CD4-positive, alpha-beta T cell treated with Interleukin-2 at 100 ng/mL for 4 hours (primary cell): ENCODE measurements at places on chromosomes 11 and 22.

- DNase-seq: peak; percentile 75
These were observed 22.7 kb downstream of the YPEL1 start for GRCh38 chr22:21712751-21713427.

DNA sequence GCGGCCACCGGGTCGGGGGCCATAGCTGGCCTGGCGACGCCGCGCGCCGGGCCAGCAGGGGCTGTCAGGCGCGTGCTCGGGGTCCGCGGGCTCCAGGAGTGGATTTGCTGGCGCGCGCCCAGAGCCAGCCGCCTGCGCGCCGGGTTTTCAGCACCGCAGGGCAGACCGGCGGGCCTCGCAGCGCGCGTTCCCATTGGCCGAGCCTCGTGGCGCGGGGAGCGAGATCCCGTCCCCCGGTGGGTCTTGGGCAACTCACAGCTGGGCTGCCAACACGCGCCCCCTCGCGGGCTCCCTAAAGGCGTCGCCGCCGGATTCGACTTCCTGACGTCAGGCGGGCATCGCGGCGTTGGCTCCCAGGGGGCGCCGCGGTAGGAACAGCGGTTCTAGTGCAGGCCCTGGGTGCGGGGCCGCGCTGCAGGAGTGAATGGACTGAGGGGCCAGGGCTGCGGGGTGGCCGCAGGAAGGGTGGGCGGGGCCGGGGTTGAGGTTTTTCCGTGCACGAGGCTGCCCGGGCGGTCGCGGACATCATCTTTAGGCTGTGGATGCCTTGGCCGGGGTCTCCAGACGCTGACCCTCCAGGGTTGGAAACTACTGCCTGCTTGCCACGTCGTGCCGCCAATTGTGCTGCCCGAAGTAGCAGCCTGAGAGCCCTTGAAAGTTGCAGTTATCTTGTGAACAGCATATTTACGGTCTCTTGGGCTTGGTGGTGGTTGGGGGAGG, at the start of gene FADS1:
Gene FADS1, minus strand, starts transcription at position 268 of the 720 bp plus-strand sequence. Its CDS starts 74 bp downstream, at position 194.
- peak; percentile 63 for DNase-seq

DNA sequence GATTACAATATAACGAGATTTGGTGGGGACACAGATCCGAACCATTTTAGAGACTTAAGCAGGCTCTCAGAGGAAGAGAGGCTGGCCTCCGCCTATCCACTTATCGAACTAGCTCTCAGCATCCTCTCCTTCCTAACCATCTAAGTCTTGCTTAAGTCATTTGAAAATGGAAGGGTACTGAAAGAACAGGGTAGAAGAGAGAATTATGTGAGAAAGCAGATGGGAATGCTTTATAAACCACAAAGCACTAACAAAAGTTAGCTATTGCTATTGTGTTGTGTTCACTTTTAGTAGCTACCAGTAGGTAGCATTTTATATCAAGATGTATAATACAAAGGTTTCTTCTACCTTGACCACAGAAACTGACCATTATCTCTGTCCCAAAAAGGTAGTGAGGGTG, 153.4 kb upstream of the CADM1 start:
- no peak for DNase-seq

GRCh38 chr11:128156486-128156885, 430.9 kb downstream of the ETS1 start:
- DNase-seq: no peak

- DNase-seq: no peak
These were observed 33.8 kb downstream of the NEAT1 start for GRCh38 chr11:65456418-65456817.

DNA sequence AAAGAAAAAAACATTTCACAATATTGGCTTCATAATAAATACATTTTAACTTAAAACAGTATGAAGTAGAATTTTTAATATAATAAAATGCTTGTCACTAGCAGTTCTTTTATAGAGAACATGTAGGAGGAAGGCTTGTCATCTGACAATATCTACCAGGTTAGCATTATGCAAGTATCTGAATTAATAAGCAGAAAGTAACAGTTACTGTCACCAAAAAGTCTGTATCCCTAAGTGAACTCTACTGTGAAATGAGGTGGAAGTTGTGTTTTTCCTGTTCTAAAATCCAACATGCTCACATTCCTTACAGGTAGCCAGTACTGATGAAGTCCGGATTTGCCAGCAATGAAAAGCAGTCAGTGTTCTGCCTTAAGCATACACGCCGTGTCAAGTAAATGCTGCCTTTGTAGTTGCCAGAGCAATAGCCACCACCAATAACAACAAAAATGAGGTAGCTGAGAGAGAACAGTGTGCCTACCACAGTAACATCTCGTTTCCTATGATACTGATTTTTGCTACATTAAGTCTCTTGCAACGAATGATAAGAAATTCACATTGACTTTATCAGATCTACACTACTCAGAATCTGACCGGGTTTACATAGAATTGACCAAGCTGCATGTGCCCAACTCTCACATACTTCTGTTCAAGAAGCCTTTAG, 95.5 kb downstream of the SIK3 start:
- peak; percentile 71 for DNase-seq

- DNase-seq: no peak
These were observed 18.9 kb upstream of the YPEL1 start for GRCh38 chr22:21754523-21754922.

- peak; percentile 35 for DNase-seq
These were observed 12.5 kb downstream of the RAC2 start for GRCh38 chr22:37231406-37232139.

DNA sequence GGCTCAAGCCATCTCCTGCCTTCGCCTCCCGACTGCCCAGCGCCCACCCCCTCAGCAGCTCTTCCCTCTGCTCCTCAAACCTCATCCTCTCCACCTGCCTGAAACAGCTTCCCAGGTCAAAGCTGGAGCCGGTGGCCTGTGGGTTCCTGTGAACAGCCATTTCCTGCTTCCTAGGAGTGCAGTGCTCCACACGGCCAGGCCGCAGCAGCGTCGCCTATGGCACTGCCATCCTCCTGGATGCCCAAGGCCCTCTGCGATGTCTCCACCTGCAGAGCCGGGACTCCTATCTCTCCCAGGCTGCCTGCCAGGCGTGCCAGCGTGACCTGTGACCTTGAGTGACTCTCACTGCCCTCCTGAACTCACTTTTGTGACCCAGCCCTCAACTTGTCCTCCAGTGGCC, 24.6 kb downstream of the PPM1F start:
- DNase-seq: no peak

GRCh38 chr11:99240192-99241030, 219.7 kb downstream of the CNTN5 start:
- no peak for DNase-seq

DNA sequence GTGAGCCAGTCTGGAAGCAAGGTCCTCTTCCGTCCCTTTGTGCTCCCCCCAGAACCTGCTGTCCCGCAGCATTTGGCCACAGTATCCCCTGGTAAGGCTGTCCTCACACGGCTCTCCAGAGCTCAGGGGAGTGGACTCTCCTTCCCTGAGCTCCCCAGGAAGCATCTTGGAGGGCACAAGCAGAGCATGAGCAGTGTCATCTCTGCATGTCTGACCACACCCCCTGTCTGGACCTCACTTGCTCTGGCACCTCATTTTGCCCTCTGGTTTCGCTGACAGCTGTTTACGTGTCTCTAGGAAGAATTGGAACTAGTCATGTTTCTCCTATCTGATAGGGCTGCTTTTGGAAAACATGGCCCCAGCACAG, 15.5 kb downstream of the DCPS start:
- no peak for DNase-seq

DNA sequence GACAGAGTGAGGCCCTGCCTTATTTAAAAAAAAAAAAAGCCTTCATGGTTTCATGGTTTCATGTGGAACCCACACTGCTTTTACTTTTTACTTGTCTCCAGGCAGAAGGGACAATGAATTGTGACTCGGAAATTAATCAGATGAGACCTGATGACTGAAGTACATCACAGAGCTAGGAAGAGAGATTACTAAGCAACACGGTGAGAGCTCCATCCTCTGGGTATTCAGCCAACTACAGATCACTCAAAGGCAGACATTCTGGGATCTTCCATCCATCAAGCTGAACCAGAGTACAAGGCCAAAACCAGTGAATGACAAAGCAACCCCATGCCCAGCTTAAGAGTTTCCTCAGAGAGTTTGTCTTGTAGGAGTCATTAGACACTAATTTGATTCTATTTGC, 433.2 kb downstream of the SOX6 start:
- no peak for DNase-seq

GRCh38 chr11:36358436-36358835, 62.3 kb downstream of the PRR5L start:
- no peak for DNase-seq

- no peak for DNase-seq
These were observed 86.6 kb downstream of the DDX10 start for GRCh38 chr11:108751444-108751843.

DNA sequence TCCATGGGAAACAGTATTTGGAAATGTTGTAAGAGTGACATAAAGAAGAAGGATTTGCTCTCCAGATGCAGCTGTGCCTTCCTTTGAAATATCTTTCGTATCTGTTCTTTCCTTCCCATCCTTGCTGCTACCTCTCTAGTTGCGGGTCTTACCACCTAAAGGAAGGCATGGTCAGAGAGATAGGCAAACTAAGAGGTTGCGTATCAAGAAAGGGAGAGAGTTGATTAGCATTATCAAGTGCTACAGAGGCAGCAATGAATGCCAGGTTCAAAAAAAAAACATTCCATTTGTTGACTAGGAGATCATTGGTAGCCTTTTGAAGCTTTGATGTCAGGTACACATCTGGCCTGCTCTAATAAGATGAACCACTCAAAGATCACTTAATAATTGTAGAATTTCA, 4.6 kb downstream of the GTPBP1 start:
- no peak for DNase-seq

- no peak for DNase-seq
These were observed 166.4 kb upstream of the UBASH3B start for GRCh38 chr11:122488892-122489706.

GRCh38 chr22:45863981-45864751, 112.8 kb downstream of the WNT7B start:
- peak; percentile 64 for DNase-seq

GRCh38 chr11:118635642-118636041, 28.2 kb downstream of the PHLDB1 start:
- no peak for DNase-seq
